ENCODE measurements at places on chromosomes 6 and 20. TPM values are rescaled to one million over a fixed set of nuclear protein-coding genes. Genes with fewer than 3 reads are reported as not detected.

- DNase-seq: no peak
- H3K27ac ChIP-seq: no peak overlapping the region
- H3K4me3 ChIP-seq: no peak overlapping the region
- H3K4me1 ChIP-seq: no peaks in the 10 kb centered on the region
- no peaks in the 10 kb centered on the region for H3K36me3 ChIP-seq
These were observed 119.9 kb upstream of the CST7 start for GRCh38 chr20:24828992-24829648.

- H3K4me3 ChIP-seq: no peak overlapping the region
- no peak overlapping the region for H3K27ac ChIP-seq
- DNase-seq: no peak
These were observed 371.4 kb downstream of the HDGFL1 start for GRCh38 chr6:22940581-22941290.

DNA sequence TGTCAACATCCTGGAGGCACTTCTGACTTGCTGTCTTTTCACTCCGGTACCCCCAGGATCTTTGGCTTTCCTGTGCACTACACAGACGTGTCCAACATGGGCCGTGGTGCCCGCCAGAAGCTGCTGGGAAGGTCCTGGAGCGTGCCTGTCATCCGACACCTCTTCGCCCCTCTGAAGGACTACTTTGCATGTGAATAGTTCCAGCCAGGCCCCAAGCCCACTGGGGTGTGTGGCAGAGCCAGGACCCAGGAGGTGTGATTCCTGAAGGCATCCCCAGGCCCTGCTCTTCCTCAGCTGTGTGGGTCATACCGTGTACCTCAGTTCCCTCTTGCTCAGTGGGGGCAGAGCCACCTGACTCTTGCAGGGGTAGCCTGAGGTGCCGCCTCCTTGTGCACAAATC is 12.0 kb upstream of the MAPRE1 start:
- no peak overlapping the region for H3K27ac ChIP-seq
- H3K36me3 ChIP-seq: peaks cover 6% of the 10 kb centered on the region
- no peak for DNase-seq
- no peaks in the 10 kb centered on the region for H3K27me3 ChIP-seq
- peaks cover 6% of the 10 kb centered on the region for H3K4me1 ChIP-seq
- no peak overlapping the region for H3K4me3 ChIP-seq

GRCh38 chr20:50302341-50303057 is 111.9 kb downstream of the CEBPB start:
- peaks cover 31% of the 10 kb centered on the region for H3K4me1 ChIP-seq
- DNase-seq: no peak
- no peak overlapping the region for H3K27ac ChIP-seq
- H3K27me3 ChIP-seq: no peaks in the 10 kb centered on the region

The PMEPA1 gene
- 68.5 TPM for total RNA-seq

The AVP gene
- total RNA-seq: not detected
